ENCODE measurements at places on chromosomes 6 and 20. TPM values are rescaled to one million over a fixed set of nuclear protein-coding genes. Genes with fewer than 3 reads are reported as not detected.

Gene WDR46
- total RNA-seq, result 91.1 TPM

- DNase-seq, result no peak
Measured at GRCh38 chr6:12555781-12556180, 160.8 kb upstream of the PHACTR1 start.

DNA sequence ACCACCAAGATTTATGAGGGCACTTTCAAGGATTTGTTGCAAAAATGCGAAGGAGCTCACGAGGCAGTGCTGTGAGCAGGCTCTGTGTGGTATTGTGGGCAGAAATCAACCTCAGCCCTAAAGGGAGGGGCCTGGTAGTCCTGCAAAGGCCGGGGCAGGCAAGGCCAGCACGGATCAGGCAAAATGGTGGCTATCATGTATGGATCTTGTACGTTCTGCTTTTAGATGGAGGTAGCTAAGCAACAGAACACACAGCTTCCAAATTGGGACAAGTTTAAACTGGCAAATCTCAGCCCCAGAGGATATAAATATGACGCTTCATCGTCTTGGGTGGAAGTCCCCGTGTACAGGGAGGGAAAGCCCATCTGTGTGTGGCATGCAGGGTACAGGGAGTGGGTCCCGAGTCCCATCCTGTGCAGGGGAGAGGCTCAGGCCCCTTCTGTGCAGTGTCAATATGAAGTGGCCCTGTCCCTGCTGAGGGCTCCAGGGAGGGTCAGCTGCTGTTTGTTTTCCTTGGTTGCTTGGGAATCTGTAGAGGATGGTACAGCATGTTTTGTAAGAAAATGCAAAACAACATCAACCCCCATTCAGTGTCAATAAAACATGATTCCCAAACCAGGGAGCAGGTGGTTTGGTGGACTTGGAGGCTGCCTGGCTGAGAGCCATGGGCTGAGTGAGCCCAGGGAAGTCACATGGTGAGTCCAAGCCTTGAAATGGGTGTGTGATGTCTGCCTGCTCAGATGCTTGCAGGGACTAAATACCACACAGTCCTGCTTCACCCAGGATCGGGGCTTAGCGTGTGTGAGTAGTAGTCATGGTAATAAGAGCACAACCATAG lies 113.0 kb downstream of the SYCP2 start:
- no peak for DNase-seq

DNA sequence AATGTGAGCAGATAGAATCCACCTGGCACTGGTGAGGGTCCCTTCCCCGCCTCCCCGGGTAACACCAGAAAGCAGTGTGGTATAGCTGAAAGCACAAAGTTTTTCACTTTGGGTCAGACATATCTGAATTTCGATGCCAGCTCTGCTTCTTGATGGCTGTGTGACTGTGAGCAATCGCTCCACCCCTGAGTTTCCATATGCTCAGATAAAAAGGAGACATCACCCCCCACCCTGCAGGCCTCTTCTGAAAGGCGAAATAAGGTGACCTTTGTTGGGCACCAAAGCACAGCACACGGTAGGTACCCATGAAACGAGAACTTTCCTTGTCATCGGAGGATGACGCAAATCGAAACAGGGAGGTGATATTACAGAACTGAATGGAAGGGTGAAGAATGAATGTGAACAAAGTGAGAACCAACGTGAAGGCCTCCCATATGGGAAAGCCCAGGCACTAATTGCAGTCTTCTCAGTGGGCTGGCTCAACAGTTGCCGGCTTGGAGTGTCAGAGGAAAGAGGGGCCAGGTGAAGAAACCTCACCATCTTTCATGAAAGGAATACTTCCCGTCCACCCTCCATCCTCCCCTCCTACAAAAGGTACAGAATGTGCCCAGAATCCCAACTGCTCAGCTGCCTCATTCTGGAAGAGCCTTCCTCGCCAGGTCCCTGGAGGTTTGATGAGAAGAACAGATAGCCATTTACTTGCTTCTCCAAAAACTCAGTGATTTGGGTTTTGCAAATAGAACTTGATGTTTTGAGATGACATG lies 61.8 kb downstream of the NFATC2 start:
- DNase-seq, result no peak

DNA sequence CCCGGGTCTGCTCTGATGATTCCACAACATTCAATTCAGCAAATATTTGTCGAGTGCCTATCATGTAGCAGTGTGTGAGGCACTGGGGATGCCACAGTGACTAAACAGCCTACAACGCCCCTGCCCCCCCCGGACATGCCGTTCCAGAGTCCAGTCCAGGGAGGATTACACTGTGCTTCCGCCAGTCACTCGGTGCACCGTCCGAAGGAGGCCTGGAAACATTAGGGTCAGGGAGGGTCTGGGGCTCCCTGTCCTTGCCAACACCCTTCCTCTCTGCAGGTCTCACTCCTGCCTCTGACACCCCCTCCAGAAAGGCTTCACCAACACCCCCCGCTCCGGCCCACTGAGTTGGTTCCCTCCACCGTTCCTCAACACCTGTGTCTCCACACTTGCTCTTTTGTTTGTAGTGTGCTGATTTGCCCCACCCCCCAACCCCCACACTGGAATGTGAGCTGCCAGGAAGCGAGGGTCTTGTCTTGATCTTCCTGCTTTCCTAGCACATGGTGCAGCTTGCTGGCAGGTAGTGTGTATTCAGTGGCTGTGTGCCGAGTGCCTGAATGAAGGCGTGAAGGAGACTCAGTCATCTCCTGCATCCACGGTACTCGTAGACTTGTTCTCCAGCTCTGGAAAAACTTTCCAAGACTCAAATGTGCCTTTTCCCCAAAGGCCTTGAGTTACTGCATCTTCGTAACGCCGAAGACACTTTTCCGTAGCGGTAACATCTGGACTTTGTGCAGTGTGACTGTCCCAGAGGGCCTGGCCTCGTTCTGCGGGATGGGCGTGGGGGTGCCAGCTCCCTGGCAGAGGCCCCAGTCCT lies 150.4 kb downstream of the ZDHHC14 start:
- DNase-seq, result no peak

DNA sequence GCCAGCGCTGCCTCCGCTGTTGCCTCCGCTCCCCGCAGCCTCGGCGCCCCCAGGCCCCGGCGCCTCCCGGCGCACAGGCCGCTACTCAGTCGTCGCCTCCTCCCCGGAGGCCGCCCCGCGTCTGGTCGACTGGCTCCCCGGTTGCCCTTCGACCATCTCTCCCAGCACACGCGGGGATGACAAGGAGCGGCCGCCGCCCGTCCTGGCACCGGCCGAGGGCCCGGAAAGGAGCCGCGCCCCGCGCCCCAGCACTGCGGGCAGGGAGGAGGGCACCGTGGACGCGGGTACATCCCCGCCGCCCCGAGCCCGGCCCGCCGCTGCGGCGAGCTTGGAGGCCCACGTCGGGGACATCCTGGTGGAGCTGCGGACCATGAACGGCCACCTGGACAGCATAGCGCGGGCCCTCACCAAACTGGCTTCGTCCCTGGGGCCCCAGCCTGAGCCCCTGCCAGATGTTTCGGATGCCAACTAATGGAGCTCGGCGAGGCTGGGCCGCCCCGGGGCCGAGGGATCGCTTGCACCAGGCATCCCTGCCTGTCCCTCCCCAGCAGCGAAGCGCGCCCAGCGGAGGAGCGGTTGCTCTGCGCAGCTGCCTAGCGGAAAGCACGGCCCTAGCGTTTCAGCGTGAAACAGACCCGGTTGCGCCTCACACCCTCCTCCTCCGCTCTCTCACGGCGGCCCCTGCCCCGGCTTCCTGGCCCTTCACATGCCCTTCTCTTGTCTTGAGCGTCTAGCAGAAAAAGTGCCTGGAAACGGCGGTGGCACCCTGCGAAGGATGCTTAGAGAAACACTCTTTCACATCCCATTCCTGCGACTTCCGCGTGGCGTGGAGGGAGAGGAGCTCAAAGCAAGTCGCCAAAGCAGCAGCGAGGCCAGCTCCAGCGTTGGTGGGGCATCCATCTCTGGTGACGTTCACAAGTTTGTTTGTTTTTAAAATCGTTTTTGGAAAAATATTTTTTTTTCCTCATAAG lies 285.8 kb upstream of the SUPT3H start:
- DNase-seq, result no peak

Gene LZTS3
- 3.1 TPM for total RNA-seq

Gene SGK2
- not detected for total RNA-seq

Gene RAB44
- not detected for total RNA-seq

DNA sequence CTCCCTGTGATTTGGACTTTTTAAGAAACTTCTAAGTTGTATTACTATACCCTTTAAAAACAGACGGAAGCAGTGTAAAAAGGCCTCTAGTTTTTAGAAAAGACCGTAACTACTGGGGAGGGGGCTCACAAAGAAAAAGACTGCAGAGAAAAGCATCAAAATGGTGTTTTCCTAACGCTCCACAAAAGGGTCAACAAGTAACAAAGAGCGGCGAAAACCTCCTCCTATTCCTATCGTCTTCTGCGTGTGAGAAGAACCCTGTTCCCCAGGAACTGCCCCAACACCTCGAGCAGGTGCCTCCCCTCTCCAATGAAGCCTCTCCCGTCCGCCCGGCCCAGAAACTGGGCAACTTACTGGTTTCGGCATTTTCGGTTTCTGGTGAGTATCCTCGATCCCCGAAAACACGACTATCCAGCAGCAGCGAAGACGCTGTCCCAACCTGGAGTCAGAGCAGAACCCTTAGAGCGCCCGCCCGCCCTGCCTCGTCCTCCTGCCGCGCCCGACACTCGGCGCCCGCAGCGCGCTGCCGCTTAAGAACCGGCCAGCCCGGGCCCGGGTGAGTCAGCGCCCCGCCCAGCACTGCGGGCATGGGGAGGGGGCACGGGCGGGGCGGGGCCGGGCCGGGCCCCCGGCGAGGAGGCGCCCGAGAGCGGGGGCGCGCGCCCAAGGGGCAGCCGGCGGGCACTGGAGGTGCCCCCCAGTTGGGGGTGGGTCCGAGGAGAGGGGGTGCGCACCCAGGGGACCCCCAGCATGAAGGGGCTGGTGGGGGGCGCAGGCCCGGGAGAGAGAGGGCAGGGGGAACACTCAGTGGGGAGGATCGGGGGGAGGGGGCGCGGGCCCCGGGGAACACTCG lies 1.2 kb downstream of the EZR start:
- DNase-seq, result peak; percentile 86

GRCh38 chr6:11445146-11445545 lies 92.4 kb upstream of the TMEM170B start:
- DNase-seq, result no peak

GRCh38 chr20:46870041-46870440 lies 24.6 kb upstream of the EYA2 start:
- no peak for DNase-seq

DNA sequence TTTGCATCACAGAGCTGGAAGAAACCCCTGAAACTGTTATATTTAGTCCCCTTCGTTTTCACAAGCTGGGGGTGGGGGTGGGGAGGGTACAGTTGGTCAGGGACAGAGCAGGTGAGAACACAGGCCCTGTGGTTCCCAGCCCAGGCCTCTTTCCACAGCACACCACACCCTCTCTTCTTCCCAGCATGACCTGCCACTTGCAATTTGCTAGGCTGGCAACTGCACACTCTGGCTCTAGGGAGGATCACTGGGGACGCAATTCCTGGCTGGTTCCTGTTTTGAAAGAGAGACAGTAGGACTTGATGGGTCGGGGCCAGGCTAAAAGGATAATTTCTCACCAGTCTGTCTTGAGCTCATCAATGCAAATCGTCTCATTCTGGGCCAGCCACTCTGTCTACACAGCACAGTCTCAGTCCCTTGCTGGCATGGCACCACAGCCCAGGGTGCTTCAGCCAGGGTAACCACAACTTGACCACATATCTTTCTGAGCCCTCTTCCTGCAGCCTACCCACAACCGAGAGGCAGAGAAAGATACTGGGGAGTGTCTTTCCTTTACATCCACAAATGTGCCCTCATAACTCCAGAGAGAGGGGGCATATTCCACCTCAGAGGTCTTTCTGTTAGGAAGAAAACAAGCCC lies 41.7 kb upstream of the EMILIN3 start:
- DNase-seq, result no peak

Data from Karpas-422 (cell line).